Myocyte (in vitro differentiated cells): ENCODE measurements at places on chromosomes 3 and 15. TPM values are rescaled to one million over a fixed set of nuclear protein-coding genes. Genes with fewer than 3 reads are reported as not detected.

TMEM40 gene
- not detected in 2 replicates for total RNA-seq

NUP210 gene
- total RNA-seq, result not detected in 2 replicates

IGF1R gene
- total RNA-seq, result 9.6 and 21.2 TPM in 2 replicates

DLEC1 gene
- total RNA-seq, result not detected in 2 replicates

FBXW12 gene
- total RNA-seq, result 0.21 TPM in 1 of 2 replicates, not detected in the other

CELSR3 gene
- 2.0 and 3.2 TPM in 2 replicates for total RNA-seq

OR4F15 gene
- total RNA-seq, result not detected in 2 replicates

TMCO5A gene
- not detected in 2 replicates for total RNA-seq

BCL2A1 gene
- total RNA-seq, result not detected in 2 replicates
